ENCODE measurements at places on chromosomes 6 and 20. TPM values are rescaled to one million over a fixed set of nuclear protein-coding genes. Genes with fewer than 3 reads are reported as not detected.

Gene SLC35F1
- 45.4 TPM for total RNA-seq

Gene PPP1R3D
- total RNA-seq, result 9.9 TPM

Gene MMP24OS
- total RNA-seq, result 71.7 TPM

Gene PKHD1
- 0.11 TPM for total RNA-seq

Gene GSTA2
- total RNA-seq, result not detected

Gene CTSZ
- total RNA-seq, result 71.7 TPM

Gene ULBP2
- total RNA-seq, result 2.5 TPM

Gene INSM1
- 3.2 TPM for total RNA-seq

Gene SLC25A27
- 94.8 TPM for total RNA-seq

Gene MAP1LC3A
- 136 TPM for total RNA-seq

Gene MYL9
- total RNA-seq, result 28.4 TPM

Gene MOG
- total RNA-seq, result 123 TPM

Gene SNRNP48
- total RNA-seq, result 14.3 TPM
